ENCODE measurements at places on chromosomes 13 and 19. TPM values are rescaled to one million over a fixed set of nuclear protein-coding genes. Genes with fewer than 3 reads are reported as not detected.
A peak's percentile ranks its signal among the peaks of the same experiment; 100 is the strongest.

GRCh38 chr13:46202188-46202795, 9.4 kb upstream of the LRRC63 start:
- DNase-seq = no peak
- no peaks in the 10 kb centered on the region for H3K4me1 ChIP-seq
- no peaks in the 10 kb centered on the region for H3K36me3 ChIP-seq
- no peak overlapping the region for H3K27ac ChIP-seq
- no peak overlapping the region for H3K4me3 ChIP-seq

DNA sequence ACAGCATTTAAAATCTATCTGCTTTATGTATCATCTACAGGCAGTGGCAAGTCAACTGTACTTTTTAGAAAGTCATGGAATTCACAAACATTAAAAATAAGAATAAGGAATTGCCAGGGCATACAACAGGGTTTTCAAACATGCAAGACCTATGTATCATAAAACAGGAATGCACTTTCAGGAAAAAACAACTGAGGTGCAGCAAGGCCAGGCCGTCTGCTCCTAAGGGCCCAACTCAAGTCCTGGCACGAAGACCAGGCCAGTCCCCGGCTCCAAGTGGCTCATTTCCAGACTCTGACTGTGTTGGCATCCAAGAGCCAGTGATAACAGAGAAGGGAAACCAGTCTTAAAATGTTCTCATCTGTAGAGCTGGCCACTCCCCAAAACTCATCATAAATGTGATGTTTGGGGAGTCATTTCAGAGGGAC, 7.1 kb downstream of the RFX2 start:
- H3K27ac ChIP-seq = no peak overlapping the region
- H3K4me1 ChIP-seq = no peaks in the 10 kb centered on the region
- DNase-seq = no peak
- no peaks in the 10 kb centered on the region for H3K36me3 ChIP-seq

DNA sequence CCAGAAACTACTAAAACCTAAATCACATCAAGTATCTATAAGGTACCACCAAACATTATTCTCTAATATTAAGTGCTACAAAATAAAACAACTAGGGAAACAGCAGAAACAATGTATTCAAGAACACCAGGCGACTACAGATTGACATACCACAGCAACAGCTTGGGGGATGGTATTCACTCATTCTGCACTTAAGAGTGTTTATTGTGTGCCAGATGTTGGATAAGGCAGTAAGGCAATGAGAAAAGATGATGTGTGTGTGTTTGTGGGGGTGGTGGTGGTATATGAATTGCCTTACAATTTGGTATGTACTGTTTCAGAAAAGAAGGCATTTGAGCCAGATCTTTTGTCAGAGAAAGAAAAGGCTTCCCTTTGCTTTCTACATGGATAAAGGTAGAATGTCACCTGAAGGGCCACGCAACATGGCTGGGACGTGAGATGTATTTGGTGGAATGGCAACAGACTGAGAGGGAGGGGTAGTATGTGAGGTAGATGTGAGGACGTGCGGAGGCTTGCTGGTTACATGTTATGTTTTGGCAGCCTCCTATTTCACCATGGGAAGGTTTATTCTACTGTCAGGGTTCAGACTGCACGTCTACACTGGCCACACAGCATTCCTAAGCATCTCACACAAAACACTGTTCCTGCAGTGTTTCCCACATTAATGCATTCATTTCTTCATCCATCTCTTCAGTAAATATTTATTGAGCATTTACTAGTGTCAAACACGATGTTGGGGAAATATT, 300.7 kb downstream of the KLF12 start:
- no peaks in the 10 kb centered on the region for H3K4me1 ChIP-seq
- no peak overlapping the region for H3K27ac ChIP-seq
- DNase-seq = no peak
- no peaks in the 10 kb centered on the region for H3K36me3 ChIP-seq
- no peak overlapping the region for H3K4me3 ChIP-seq

DNA sequence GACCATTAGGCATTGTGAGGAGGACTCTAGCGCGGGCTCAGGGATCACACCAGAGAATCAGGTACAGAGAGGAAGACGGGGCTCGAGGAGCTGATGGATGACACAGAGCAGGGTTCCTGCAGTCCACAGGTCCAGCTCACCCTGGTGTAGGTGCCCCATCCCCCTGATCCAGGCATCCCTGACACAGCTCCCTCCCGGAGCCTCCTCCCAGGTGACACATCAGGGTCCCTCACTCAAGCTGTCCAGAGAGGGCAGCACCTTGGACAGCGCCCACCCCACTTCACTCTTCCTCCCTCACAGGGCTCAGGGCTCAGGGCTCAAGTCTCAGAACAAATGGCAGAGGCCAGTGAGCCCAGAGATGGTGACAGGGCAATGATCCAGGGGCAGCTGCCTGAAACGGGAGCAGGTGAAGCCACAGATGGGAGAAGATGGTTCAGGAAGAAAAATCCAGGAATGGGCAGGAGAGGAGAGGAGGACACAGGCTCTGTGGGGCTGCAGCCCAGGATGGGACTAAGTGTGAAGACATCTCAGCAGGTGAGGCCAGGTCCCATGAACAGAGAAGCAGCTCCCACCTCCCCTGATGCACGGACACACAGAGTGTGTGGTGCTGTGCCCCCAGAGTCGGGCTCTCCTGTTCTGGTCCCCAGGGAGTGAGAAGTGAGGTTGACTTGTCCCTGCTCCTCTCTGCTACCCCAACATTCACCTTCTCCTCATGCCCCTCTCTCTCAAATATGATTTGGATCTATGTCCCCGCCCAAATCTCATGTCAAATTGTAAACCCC, 2.8 kb upstream of the CEACAM5 start:
- H3K27ac ChIP-seq = no peak overlapping the region
- no peaks in the 10 kb centered on the region for H3K4me1 ChIP-seq
- no peak overlapping the region for H3K4me3 ChIP-seq
- H3K36me3 ChIP-seq = no peaks in the 10 kb centered on the region
- H3K27me3 ChIP-seq = no peaks in the 10 kb centered on the region

- no peak for DNase-seq
- H3K4me1 ChIP-seq = no peaks in the 10 kb centered on the region
- no peaks in the 10 kb centered on the region for H3K27me3 ChIP-seq
- no peaks in the 10 kb centered on the region for H3K36me3 ChIP-seq
These were observed 213.3 kb downstream of the MZT1 start for GRCh38 chr13:72514146-72514545.

DNA sequence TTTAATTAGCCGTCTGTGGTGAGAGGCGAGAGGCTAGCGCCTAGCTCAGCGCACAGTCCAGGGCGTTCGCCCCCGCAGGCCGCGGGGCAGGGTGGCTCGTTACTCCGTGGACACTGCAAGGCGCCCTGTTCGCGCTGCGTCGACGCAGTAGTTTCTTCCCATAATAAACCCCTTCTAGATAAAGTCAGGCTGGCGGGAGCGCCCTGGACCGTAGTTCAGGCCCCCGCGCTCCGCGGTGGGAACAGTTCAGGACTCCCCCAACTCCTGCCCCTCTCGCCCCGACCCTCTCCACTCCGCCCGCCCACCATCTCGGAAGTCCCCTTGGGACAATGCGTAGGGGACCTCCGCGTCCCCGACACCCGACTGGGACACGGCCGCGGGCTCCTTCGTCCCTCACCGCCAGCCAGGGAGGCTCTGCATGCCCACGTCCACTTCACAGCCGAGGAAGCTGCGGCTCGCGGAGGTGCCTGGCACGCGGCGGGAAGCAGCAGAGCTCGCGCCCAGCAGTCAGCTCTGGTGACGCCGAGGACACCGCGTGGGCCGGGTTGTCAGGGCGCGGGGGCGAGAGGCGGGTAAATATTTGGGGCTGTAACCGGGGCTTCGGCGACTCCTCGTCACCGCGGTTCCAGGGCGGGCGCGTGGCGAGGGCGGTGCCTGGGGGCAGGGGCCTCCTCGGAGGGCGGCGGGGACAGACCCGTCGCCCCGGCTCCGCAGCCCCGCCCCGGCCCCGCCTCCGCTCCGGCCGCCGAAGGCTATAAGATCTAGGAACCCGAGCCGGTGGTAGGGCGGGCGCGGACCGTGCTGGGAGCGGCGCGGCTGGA, at the start of gene RGCC:
Gene RGCC, plus strand, starts transcription at position 783 of the 821 bp plus-strand sequence. CDS start 158 bp downstream, outside the sequence.
- H3K36me3 ChIP-seq = no peaks in the 10 kb centered on the region
- H3K4me3 ChIP-seq = peak within 1 kb of the TSS; percentile 73
- peaks cover 36% of the 10 kb centered on the region for H3K27me3 ChIP-seq
- peak; percentile 17 for DNase-seq

- H3K4me3 ChIP-seq = no peak overlapping the region
- no peaks in the 10 kb centered on the region for H3K27me3 ChIP-seq
- peaks cover 24% of the 10 kb centered on the region for H3K36me3 ChIP-seq
- no peaks in the 10 kb centered on the region for H3K4me1 ChIP-seq
These were observed 22.0 kb downstream of the ZNF780B start for GRCh38 chr19:40033989-40034560.

DNA sequence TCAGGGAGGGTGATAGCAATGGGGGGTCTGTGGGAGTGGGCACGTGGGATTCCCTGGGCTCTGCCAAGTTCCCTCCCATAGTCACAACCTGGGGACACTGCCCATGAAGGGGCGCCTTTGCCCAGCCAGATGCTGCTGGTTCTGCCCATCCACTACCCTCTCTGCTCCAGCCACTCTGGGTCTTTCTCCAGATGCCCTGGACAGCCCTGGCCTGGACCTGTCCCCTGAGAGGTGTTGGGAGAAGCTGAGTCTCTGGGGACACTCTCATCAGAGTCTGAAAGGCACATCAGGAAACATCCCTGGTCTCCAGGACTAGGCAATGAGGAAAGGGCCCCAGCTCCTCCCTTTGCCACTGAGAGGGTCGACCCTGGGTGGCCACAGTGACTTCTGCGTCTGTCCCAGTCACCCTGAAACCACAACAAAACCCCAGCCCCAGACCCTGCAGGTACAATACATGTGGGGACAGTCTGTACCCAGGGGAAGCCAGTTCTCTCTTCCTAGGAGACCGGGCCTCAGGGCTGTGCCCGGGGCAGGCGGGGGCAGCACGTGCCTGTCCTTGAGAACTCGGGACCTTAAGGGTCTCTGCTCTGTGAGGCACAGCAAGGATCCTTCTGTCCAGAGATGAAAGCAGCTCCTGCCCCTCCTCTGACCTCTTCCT, 9.3 kb upstream of the CEACAM7 start:
- no peaks in the 10 kb centered on the region for H3K4me1 ChIP-seq
- no peak overlapping the region for H3K4me3 ChIP-seq
- H3K27ac ChIP-seq = no peak overlapping the region
- no peaks in the 10 kb centered on the region for H3K36me3 ChIP-seq

- no peaks in the 10 kb centered on the region for H3K36me3 ChIP-seq
- no peak for DNase-seq
- H3K4me1 ChIP-seq = no peaks in the 10 kb centered on the region
- H3K27me3 ChIP-seq = no peaks in the 10 kb centered on the region
- H3K4me3 ChIP-seq = no peak overlapping the region
These were observed 219.5 kb downstream of the DCT start for GRCh38 chr13:94259984-94260383.

DNA sequence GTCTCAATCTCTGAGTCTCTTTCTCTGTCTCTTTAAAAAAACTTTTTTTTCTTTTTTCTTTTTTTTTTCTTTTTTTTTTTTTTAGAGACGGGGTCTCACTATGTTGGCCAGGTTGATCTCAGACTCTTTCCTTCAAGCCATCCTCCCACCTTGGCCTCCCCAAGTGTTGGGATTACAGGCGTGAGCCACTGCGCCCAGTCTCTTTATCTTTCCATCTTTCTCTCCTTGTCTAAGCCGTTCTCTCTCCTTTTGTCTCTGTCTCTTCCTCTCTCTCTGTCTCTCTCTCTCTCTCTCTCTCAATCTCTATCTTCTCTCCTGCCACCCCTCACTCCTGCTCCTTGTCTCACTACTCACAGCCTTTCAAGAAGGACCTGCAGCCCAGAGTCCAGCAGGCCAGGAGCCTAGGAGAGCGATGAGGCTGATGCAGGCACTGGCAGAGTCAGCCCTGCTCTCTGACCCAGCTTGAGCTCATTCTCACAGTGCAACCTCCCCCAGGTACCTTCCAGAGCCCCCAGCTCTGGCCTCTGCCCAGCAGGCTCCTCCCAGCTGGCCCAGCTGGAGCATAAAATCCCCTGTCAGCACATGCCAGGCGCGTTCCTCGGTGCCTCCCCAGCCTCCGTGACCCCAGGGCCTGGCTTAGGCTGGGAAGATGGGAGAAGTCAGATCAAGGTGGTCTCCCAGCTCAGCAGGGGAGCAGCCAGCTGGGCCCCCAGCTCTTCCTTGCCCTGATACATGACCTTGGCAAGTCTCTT, at the start of gene NPHS1:
Gene NPHS1, minus strand, starts transcription at position 476 of the 752 bp plus-strand sequence. CDS start 667 bp downstream, outside the sequence.
- H3K27ac ChIP-seq = no peak within 1 kb of the TSS
- H3K4me3 ChIP-seq = no peak within 1 kb of the TSS
- H3K4me1 ChIP-seq = peaks cover 3% of the 10 kb centered on the region
- H3K27me3 ChIP-seq = peaks cover 66% of the 10 kb centered on the region
- DNase-seq = no peak
- no peaks in the 10 kb centered on the region for H3K36me3 ChIP-seq

DNA sequence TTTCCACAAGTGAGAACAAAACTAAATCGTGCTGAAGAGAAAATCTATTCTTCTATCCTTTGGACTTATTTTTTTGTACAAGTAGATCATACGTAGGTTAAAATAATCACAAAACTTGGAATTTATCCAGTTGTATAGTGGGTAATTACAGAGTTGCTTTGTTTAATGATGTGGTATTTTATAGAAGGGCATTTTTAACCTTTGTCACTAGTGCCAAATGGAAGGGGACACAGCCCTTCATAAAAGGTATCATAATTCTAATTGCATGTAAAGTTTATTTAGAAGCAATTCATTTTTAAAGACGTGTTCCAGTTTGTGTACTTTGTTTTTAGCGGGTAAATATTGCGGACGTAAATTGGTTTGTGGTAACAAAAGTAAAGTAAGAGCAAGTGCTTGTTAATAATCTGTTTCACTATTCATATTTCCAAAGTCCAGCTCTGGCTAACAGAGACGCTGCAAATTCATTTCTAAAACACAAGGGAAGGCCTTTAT, 99.5 kb downstream of the ERCC5 start:
- no peaks in the 10 kb centered on the region for H3K27me3 ChIP-seq
- no peak overlapping the region for H3K27ac ChIP-seq
- H3K4me1 ChIP-seq = no peaks in the 10 kb centered on the region
- H3K4me3 ChIP-seq = no peak overlapping the region

DNA sequence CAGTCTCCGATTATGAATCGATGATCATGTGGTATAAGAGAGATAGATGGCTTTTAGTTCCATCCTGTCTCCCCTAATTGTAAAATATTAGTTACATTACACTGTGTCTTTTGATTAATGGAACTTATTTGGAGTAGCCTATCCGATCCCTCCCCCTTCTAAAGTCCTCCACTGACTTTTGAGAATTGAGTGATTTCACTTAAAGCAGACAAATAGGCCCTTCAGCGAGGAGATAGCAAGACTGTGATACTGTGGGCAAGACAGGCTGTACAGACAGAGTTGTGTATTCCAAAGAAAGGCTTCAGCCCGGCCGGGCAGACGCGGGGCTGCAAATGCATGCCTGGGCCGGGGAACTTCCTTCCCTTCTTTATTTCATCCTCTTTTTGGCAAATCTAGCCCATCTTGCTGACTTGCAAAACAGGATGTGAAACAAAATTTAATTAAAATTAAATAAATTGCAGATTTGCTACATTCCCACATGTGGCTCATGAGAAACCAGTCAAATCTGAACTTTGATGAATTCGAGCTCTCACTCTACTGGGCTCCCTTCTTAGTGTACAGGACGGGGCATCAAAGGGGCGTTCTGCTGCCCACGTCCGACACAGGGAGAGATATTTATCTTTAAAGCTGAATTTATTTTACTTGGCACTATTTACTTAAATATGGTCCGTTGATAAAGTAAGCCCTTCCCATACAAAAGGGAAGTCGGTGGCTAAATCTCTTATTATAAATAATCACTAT, 314.8 kb downstream of the ZNF536 start:
- H3K4me1 ChIP-seq = no peaks in the 10 kb centered on the region
- no peak overlapping the region for H3K4me3 ChIP-seq
- no peaks in the 10 kb centered on the region for H3K36me3 ChIP-seq
- no peak for DNase-seq
- no peak overlapping the region for H3K27ac ChIP-seq

The CALR gene
- total RNA-seq = 110 TPM

The C19orf85 gene
- total RNA-seq = not detected

The FARP1 gene
- total RNA-seq = 9.8 TPM

The C19orf81 gene
- not detected for total RNA-seq

The CNN1 gene
- 0.92 TPM for total RNA-seq

The ZSCAN1 gene
- not detected for total RNA-seq

The LYPD3 gene
- total RNA-seq = not detected

Measured in gastrocnemius medialis (tissue), 4 donors.